CD4-positive, alpha-beta T cell treated with Interleukin-1 beta for 1 hour (primary cell): ENCODE measurements at places on chromosomes 12 and 14.

DNA sequence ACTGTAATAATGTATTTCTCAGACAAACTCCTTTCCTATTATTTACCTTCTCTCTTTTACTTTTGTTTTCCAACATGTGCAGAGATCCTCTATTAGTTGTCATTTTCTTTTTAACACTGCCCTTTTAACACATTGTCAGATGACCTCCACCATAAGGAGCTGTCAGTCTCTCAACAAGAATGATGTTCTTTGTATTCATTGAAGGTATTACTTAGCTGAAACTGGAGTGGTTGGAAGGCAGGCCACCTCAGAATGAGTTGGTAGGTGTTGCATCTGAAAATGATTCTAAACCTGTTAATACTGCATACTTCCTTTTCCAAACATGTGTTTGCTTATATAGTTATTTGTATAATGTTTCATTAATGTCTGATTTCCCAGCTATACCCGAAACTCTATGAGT lies 16.9 kb downstream of the TMEM117 start:
- DNase-seq: no peak

- DNase-seq: no peak
Observed at GRCh38 chr14:66233591-66233990, 252.6 kb upstream of the CCDC196 start.

DNA sequence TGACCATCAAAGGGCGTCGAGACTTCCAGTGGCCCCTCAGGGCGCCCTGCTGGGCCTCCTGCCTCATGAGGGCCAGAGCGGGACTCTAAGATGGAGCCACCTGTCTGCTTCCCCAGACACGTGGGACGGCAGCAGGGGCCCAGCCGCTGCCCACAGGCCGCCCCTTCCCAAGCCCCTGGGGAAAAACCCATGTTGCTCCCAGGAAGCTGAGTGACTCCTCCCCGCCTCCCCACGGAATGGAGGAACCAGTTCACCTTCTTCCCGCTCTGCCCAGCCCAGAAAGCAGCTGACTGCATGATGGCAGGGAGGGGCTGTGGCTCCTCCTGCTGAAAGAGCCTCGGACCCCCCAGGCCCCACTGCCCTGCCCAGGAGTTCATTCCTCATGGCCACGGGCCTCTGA lies 14.9 kb downstream of the RAB35 start:
- no peak for DNase-seq

- DNase-seq: no peak
Observed at GRCh38 chr12:106066051-106066705, 72.6 kb downstream of the NUAK1 start.

- DNase-seq: no peak
Observed at GRCh38 chr14:58944968-58945356, 243.5 kb upstream of the DAAM1 start.
